ENCODE measurements at places on chromosomes 4 and X.

- no peak for DNase-seq
Measured at GRCh38 chrX:11416600-11416999, 123.4 kb downstream of the AMELX start.

DNA sequence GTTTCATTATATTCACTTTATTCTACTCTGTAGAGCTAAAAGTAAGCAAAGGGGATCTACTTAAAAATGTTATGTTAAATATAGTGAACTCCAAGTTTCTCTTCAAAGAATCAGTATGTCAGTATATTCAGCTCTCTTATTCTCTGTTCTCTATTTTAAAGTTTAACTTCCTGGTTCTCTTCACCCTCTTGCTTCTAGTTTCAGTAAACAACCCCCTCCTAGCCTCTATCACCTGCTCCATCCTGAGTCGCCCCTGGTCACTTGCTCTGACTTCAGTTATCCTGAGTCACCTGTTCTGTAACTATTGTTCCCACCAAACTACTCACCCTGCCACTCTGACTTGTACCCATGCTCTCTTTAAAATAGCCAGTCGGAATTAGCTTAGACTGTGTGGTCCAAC, 180.9 kb upstream of the AADAT start:
- no peak for DNase-seq

GRCh38 chr4:110343534-110343933, 132.4 kb upstream of the ENPEP start:
- DNase-seq: no peak

DNA sequence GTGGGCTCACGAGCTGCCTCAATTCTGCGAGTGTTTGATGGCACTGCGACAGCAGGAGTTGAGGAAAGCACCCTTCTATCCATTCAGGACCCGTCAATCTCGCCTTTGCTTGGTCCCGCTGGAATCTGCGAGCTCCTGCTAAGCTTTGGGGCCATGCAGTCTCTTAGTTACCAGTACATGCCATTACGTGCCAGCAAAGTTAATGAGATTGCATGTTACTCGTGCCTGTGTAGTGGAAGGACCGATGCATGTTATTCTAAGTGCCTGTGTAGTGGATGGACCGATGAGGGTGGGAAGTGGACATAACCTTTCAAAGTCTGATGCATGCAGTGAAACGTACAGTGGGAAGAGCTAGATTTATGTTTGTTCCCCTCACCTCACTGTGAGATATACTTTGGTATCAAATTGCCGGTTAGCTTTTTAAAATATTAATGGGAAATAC, 569 bp downstream of the RPS3A start:
- DNase-seq: no peak

- DNase-seq: no peak
Measured at GRCh38 chr4:11049001-11049400, 364.4 kb upstream of the CLNK start.

- DNase-seq: no peak
Measured at GRCh38 chr4:74258963-74259362, 49.3 kb upstream of the EPGN start.

GRCh38 chrX:26597981-26598380, 382.0 kb downstream of the MAGEB5 start:
- peak; percentile 12 for DNase-seq

DNA sequence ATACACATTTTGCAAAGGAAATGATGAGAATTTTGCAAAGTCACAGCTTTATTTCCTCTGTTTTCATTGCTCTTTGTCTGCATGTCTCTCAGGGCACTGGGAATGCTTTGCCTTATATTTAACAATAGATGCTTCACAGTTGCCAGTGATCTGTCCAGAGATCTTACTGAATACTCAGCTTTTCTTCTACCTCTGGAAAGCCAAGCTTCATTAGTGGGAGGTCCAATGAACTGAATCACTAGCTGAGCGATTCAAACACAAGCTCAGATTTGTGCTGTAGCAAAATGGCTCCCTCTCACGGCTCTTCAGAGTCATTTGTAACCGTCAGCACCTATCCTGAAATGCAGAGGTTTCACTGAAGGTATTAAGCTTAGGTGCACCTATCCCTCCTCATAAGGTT, 138.9 kb downstream of the DCLK2 start:
- DNase-seq: no peak

- no peak for DNase-seq
Measured at GRCh38 chrX:148695255-148695654, 194.8 kb downstream of the AFF2 start.

DNA sequence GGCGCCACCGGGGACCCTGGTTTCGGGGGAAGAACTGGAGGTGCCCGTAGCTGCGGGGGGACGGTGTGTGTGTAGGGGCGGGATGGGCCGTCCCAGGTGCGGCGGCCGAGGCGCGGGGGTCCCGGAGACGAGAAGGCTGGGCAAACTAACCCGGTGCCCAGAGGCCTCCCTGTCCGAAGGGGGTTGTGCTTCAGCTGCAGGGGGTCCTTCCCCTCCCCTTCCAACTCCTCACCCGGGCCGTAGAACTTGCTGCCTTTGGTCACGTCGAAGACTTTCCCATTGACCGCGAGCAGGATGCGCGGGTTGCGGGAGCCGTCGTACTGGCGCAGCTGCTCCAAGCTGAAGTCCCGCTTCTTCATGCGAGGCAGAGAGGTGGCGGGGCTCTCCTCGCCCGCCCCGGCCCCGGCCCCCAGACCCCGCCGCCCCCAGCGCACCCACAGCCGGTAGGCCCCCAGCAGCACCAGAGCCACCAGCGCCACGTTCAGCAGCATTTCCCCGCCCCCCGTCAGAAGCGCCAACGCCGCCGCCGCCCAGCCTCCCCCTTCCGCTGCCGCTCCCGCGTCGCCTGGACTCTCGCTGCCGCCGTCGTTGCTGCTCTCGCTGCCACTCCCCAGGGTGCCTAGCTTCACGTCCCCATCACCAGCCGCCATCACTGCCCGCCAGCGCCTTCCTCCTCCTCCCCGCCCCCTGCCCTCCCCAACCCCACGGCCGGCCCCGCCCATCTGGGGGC, at the start of gene PGRMC2:
Gene PGRMC2 (minus strand): TSS at position 673 of the 730 bp plus-strand sequence. CDS start 23 bp downstream, at position 650.
- no peak for DNase-seq

All from brain pericyte (primary cell).